Hypothalamus (tissue), 51 donors: ENCODE measurements at places on chromosomes 7 and 10.

- DNase-seq, result no peak
These were observed 12.1 kb downstream of the ADAMTS14 start for GRCh38 chr10:70684374-70684773.

GRCh38 chr10:22434521-22434920 lies 89.2 kb downstream of the SPAG6 start:
- DNase-seq, result no peak

- DNase-seq, result no peak
These were observed 203.7 kb downstream of the TRIL start for GRCh38 chr7:28754447-28754846.

DNA sequence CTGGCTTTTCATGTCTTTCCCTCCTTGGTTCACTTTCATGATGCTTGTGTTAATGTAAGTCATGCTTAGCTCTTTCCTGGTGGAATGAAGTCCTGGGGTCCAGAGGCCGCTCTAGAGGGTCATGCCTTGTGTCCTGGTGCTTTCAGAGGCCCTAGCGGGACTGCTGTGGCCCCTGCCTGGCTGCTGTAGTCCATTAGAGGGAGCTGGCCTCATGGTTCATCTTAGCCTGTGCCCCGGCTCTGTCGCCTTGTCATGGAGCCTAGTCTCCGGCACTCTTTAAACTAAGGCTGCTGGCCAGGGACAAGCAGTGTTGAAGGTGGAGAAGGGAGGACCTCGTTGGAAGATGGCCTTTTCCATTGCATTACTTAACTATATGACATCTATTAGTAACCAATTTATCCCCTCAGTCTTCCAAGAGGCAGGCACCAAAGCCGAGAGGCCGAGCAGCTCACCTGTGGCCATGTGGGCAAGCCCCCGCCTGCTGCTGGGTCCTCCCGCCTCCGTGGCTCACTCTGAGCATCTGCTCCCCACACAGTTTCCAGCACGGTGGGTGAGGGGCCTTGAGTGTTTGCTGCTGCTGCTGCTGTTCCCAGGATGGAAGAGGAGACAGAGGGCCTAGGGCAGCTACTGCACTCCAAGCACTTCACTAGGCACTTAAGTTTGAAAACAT lies 5.0 kb upstream of the NDUFB2 start:
- no peak for DNase-seq

- DNase-seq, result no peak
These were observed 43.5 kb downstream of the PDLIM1 start for GRCh38 chr10:95247200-95247880.

DNA sequence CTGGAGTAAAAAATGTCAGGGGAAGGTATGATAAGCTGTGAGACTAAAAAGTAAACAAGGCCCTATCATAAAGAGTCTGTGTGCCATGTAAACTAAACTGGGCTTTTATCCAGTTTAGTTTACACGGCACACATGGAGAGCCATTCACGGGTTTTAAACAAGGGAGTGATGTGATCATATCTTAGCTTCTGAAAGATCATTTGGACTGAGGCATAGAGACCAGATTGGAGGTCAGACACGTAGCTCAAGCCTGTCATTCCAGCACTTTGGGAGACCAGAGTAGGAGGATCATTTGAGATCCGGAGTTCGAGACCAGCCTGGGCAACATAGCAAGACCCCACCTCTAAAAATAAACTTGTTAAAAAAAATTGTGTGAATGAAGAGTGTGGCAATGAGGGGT lies 50.1 kb downstream of the SKIDA1 start:
- no peak for DNase-seq

- DNase-seq, result no peak
These were observed 399.3 kb downstream of the PPP1R3A start for GRCh38 chr7:113519472-113519871.

- DNase-seq, result no peak
These were observed 58.9 kb downstream of the FRMPD2 start for GRCh38 chr10:48215486-48216203.

DNA sequence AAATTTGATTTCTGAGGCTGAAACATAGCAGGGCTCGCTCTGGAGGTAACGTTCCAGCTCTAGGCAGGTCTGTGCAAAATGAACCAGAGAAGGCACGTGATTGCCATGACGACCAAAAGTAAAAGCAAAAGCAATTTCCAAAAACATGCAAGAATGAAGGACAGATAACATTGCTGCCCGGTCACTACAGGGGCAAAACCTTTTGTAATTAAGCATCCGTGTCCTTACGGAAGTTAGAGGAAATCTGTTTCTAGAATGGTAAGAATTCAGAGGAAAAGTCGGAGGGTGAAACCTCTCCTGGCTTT lies 2.9 kb downstream of the KLF6 start:
- no peak for DNase-seq

GRCh38 chr7:33425929-33426678 lies 296.7 kb downstream of the BBS9 start:
- no peak for DNase-seq
